ENCODE measurements at places on chromosomes 1 and 21. TPM values are rescaled to one million over a fixed set of nuclear protein-coding genes. Genes with fewer than 3 reads are reported as not detected.

- H3K27ac ChIP-seq: no peak overlapping the region
- no peak for DNase-seq
- H3K4me3 ChIP-seq: no peak overlapping the region
- H3K36me3 ChIP-seq: no peaks in the 10 kb centered on the region
- no peaks in the 10 kb centered on the region for H3K27me3 ChIP-seq
- H3K4me1 ChIP-seq: no peaks in the 10 kb centered on the region
Observed at GRCh38 chr1:241336335-241336734, 20.7 kb downstream of the RGS7 start.

The XKR8 gene
- 7.9 TPM for total RNA-seq

DNA sequence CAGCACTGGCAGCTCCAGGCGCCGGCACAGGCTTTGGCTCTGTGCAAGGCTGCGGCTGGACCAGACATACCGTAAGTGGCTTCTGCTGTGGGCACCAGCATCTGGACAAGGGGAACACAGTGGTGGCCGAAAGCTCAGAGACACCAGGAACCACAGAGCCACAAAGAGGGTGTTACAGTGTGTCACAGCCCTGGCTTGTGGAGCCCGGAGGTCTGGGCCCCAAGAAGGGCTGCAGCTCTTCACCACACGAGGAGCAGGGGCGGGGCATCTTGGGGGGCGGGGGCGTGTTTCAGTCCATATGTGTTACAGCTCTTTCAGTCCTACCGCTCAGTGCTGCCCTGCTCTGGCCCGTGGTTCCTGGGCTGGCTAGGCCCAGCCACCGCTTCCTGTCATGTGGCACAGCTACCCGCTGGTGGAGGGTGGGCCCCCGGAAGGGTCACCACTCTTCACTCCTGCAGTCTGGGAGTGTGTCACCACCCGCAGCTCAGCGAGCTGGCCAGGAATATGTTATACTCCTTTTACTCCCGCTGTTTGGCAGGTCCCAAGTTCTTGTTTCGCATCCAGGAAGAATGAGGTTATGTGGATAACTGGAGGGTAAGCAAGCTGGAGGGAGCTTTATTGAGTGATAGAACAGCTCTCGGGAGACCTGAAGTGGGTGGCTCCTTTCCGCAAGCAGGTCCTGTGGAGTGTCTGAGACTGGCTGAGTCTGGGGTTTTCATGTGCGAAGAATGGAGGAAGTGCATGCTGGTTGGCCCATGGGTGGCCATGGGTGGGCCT lies 3.3 kb upstream of the LSM10 start:
- H3K27ac ChIP-seq: peak overlapping the region; percentile 53
- no peak overlapping the region for H3K4me3 ChIP-seq
- no peaks in the 10 kb centered on the region for H3K27me3 ChIP-seq

- H3K4me3 ChIP-seq: no peak overlapping the region
- H3K27ac ChIP-seq: no peak overlapping the region
- no peak for DNase-seq
- H3K36me3 ChIP-seq: no peaks in the 10 kb centered on the region
Observed at GRCh38 chr1:51600965-51601364, 15.9 kb upstream of the OSBPL9 start.
